Stimulated activated naive CD8-positive, alpha-beta T cell treated with anti-CD3 and anti-CD28 coated beads, Interleukin-15, Interleukin-2, amounts not matched to agents 100 U/mL and 50 U/mL, for 24 hours (primary cell): ENCODE measurements at places on chromosomes 2 and 18.

DNA sequence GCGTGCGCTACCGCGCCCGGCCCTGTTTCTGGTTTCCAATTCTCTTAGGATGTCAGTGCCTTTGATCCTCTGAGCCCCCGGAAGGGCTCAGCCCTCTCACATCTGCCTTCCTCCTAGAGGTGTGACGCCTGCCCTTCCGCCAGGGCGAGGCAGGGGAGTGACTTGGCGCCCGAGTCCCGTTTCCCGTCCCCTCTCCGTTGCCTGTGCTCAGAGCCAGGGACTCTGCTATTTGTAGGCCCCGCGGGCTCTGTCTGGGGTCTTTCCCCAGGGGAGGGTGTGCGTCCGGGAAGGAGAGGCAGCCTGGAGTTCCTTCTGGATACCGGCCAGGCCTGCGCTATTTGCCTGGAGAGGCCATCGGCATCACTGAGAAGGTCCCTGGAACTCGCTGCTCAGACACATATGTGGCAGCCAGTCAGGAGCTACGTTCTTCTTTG is 103.7 kb upstream of the TAF1B start:
- DNase-seq = peak; percentile 61

DNA sequence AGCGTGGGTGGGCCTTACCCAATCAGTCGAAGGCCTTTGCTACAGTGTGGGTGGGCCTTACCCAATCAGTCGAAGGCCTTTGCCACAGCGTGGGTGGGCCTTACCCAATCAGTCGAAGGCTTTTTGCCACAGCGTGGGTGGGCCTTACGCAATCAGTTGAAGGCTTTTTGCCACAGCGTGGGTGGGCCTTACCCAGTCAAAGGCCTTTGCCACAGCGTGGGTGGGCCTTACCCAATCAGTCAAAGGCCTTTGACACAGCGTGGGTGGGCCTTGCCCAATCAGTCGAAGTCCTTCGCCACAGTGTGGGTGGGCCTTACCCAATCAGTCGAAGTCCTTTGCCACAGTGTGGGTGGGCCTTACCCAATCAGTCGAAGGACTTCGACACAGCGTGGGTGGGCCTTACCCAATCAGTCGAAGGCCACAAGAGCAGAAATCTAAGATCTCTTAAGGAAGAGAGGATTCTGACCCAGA is 16.3 kb upstream of the GAL3ST2 start:
- no peak for DNase-seq

DNA sequence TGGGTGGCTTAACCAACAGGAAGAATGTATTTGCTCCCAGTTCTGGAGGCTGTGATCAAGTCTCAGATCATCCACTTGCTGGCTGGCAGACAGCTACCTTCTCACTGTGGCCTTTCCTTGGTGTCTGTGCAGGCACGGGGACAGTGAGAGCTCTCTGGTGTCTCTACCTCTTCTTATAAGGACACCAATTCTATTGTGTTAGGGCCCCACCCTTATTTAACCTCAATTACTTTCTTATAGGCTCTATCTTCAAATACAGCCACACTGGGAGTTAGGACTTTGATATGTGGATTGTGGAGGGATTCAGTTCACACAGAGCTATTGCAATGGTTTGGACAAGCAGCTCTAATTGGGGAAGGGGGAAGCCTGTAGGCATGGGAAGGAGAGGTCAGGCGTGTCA is 25.3 kb upstream of the IL1RN start:
- no peak for DNase-seq

DNA sequence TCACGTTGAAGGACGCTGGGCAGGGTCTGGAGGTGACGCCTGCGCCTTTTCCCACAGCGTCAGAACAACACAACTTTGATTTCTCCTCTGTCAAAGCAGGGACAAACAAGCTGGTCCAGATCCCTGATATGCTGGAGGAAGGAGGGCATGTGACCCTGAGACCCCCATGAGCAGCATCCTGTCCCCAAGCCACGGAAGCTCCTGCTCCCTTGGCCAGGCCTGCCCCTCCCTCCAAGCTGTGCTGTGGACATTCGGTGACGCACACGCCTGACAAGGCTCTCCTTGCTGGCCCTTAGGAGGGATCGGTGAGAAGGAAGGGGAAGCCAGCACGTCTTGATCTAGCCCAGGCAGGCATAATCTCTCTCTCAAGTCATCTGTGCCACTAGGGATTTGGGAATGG is 11.3 kb downstream of the MLPH start:
- no peak for DNase-seq
